Left ventricle myocardium superior (tissue), 1 donor: ENCODE measurements at places on chromosomes 5 and 9. TPM values are rescaled to one million over a fixed set of nuclear protein-coding genes. Genes with fewer than 3 reads are reported as not detected.
A peak's percentile ranks its signal among the peaks of the same experiment; 100 is the strongest.

Gene PLAC8L1
- total RNA-seq: 0.45 TPM

DNA sequence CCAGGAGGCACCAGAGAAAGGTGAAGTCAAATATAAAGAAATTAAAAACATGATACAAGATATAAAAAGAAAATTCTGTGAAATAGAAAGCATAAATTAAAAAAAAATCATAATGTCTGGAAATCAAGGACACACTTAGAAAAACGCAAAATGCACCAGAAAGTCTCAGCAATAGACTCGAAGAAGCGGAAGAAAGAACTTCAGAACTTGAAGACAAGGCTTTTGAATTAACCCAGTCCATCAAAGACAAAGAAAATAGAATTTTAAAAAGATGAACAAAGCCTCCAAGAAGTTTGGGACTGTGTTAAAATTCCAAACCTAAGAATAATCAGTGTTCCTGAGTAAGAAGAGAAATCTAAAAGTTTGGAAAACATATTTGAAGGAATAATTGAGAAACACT lies 168.3 kb downstream of the PRR16 start:
- no peak for DNase-seq

DNA sequence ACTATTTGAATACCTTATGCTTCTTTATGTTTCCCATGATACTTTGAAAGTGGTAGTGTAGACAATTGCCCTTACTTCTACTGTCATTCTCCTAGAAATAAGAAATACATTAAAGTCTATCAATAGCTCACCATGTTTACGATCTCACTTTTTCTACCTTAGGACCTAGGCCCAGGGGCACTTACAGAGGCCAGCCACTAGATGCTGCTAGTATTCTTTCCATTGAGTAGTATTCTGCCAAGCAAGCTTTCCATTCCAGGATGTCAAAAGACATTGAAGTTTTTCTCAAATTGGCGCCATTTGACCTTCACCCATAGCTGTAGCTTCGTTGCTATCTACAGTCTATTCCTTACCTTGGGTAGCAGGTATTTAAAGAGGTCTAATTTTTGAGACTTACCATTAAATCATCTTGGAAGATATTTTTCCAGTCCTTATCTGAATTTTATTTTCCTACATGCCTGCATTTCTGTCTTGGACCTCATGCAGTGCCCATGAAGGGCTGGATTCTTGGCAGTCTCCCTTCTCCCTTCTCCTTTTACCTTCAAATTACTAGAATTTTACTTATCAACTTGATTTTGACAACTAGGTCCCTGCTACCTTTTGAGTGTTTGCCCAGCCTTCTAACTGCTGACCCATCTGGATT lies 246.0 kb upstream of the NUDT12 start:
- DNase-seq: no peak

- DNase-seq: no peak
Observed at GRCh38 chr9:133306242-133307204, 29.5 kb downstream of the SURF6 start.

Gene DCAF10
- total RNA-seq: 20.5 TPM

Gene IL4
- not detected for total RNA-seq

- no peak for DNase-seq
Observed at GRCh38 chr5:127521138-127521770, 3.8 kb downstream of the PRRC1 start.

DNA sequence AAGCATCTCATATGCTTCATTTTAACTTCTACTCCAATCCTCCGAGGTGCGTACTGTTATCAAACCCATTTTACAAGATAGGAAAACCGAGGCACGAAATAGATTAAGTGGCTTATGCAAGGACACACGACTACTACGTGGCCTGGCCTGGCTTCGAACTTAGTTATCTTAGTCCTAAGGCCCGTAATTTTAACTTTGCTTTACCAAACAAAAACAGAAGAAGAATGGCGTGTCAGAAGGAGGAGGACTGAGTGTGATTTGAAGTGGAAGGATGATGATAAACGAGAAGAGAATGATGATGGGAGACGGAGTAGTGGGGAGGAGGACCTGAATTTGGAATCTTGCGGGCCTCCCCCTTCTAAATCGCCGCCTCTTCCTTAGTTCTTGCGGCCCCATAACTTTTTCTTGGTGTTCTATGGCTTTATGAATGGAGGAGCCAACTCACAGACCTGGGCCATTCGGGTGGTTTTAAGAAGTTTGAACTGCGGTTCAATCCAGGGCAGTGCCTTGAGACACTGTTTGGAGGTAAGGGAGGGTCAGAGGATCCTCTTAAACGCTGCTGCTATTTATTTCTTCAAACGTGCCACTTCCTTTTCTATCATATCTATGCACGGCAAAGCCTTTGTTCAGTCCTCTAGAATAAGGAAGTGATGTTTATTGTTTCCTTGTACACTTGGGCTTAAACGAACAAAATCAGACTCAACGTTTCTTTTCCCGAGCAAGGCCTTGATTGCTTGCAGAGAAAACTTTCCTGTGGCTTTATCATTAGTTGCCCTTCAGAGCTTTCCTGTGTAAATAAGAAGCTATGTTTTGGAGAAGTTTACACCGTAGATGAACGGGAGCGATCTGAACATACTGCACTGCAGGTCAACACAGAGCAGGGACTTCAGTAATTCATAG lies 795 bp downstream of the CNOT8 start:
- no peak for DNase-seq

GRCh38 chr5:7811715-7812114 lies 39.2 kb downstream of the CFAP90 start:
- no peak for DNase-seq

DNA sequence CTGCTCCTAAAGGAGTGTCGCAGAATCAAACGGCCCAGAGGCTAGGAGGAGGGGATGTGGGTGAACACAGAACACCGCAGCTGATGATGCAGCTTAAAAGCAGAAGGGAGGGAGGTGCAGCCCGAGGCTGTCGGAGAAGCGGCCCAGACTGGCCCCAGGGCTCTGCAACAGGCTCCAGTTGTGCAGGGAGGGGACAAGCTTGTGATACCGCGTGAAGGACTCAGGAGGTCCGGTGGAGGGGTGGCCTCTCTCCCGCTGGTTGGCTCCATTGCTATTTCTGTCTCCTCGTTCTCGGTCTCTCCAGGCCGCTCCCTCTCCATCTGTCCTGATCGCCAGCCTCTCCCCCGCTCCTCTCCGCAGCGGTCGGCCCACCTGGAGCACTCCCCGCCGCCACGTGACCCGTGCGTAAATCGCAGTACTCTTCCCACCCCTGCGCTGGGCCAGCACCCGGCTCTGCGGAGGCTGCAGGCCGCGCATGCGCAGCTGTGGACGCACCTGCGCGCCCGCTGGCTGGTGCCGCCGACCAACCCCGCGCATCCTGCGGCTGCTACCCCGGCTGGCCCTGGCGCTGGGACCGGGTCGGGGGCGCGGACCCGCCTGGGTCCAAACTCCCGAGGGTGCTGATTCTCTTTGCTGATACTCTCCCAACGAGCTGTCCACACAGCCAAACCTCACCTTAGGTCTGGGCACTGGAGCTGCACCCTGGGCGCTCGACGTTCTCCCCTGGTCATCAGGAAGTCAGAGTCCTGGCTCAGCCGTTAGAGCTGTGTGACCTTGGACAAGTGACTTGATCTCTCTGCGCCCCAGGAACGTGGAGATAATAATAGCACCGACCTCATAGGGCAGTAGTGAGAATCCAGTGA lies 3.7 kb upstream of the STXBP1 start:
- peak; percentile 88 for DNase-seq

GRCh38 chr5:25850581-25850980 lies 1187.8 kb downstream of the CDH9 start:
- no peak for DNase-seq

DNA sequence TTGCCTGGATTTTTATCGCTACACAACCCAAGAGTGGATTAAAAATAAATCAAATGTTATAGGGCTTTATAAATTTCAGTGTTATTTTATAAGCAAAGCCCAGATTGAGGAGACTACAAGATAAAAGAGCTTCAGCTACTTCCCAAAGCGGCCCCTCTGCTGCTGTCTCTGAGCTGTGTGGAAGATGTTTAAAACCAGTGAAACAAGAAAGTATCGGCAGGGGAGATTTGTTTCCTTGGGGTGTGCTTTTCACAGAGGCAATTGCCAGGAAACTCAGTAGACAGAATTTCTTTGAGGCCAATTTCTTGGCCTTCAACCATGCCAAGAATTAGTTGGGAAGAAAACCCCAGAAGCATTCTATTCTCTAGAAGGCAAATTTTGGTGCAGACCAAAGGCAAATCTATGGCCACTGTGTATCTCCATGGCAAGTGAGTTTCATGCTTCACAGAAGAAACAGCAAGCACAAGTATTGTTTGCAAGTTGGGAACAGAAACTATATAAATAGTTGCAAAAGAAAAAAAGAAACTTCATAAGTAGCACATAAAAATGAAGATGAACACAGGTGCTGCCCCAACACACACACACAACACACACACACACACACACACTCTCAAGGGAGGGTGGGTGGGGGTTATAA lies 197.2 kb downstream of the PARP8 start:
- no peak for DNase-seq

- no peak for DNase-seq
Observed at GRCh38 chr9:78559449-78559885, 262.5 kb downstream of the PSAT1 start.

DNA sequence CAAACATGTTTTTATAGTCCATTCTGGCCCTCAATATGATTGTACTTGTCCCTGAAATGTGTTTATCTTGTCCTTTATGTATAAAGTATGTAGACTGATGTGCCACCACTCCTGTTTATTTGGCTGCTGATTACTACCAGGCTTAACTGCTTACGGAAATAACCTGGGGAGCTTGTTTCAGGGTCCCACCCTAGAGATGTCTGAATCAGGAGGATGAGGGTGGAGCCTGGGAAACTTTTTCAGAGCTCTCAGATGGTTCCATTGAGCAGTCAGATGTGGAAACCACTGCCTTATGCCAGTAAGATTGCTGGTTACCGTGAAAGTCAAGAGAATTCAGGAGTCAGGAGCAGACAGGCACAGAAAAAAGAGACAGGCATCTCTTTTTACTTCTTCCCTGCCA lies 19.2 kb downstream of the SLC23A1 start:
- DNase-seq: no peak

DNA sequence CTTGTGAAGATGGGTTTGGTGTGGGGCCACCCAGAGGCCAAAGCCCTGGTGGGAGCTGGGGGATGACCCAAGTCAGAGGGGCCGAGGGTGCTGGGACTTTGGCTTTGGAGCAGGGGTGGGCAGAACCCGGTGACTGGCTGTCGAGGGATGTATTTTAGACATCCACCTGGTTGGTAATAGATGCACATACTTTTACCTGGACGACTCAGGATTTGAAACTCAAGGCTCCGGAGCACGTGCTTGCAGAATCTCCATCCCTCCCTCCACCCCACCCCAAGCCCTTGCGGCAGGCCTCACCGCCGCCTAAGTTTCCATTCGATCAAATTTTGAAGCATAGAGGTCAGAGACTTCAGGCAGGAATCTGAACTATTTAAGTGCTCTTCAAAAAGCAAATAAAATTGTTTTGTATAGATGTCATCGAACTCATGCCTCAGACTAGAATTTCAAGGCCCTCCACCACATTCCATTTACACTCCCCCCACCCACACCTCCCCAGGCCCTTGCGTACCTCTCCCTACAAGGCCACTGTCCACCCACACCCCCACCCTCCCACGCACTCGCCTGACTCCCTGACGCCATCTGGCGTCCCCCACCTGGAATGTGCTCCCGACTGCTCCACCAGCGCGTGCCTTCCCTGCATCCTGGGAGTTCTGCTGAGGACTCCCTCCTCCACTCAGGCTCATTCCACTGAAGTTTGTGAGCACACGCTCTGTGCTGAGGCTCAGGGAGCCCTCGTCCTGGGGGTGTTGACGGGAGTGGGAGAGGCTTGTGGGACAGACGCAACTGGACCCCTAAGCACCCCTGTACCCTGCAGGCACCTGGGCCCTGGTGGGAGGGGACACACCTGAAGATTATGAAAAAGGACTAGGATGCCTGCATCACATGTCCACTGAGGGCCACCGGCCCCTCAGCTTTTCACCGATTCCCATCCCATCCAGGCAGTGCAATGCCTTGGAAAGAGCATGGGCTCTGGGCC lies 56.4 kb upstream of the RPL26L1 start:
- peak; percentile 86 for DNase-seq

DNA sequence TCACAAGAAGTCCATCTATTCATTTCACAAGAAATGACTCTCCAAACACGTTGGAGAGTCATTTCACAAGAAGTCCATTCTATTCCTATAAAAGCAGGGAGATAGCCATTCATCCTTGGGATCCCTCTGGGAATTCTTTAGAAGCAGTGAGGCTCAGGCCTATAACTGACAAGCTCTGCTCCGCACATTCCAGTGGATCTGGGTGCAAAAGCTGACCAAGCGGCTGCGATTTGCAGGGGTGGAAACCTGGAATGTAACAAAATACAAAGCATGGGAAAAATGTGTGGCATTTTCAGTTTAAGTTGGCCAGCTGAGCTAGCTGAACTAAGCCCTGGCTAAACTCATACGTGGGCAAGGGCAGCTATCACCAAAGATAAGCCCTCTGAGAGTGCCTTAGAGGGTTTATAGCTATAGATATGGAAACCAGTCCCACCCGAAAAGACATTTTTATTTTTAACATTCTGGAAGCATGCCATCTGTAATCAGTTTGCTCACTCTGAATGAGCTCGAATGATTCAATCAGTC lies 8.7 kb downstream of the TAS2R1 start:
- no peak for DNase-seq

- DNase-seq: peak; percentile 45
Observed at GRCh38 chr9:99023231-99023630, 79.5 kb downstream of the COL15A1 start.

DNA sequence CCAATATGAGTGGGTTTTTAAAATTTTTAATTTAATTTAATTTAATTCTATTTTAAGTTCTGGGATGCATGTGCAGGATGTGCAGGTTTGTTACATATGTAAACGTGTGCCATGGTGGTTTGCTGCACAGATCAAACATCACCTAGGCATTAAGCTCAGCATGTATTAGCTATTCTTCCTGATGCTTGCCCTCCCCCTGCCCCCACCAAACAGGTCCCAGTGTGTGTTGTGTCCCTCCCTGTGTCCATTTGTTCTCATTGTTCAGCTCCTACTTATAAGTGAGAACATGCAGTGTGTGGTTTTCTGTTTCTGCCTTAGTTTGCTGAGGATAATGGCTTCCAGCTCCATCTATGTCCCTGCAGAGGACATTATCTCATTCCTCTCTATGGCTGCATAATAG lies 35.0 kb upstream of the ANKRD33B start:
- no peak for DNase-seq

Gene SLC1A1
- total RNA-seq: 2.1 TPM

Gene UBE2B
- total RNA-seq: 236 TPM

Gene PCDHB3
- total RNA-seq: 0.99 TPM

GRCh38 chr5:97919719-97920118 lies 736.7 kb upstream of the RIOK2 start:
- DNase-seq: no peak
